ENCODE measurements at places on chromosomes 6 and 20. TPM values are rescaled to one million over a fixed set of nuclear protein-coding genes. Genes with fewer than 3 reads are reported as not detected.
A peak's percentile ranks its signal among the peaks of the same experiment; 100 is the strongest.

GRCh38 chr6:90173262-90173925 is 123.2 kb downstream of the BACH2 start:
- no peaks in the 10 kb centered on the region for H3K36me3 ChIP-seq
- no peaks in the 10 kb centered on the region for H3K27me3 ChIP-seq
- no peaks in the 10 kb centered on the region for H3K4me1 ChIP-seq
- H3K27ac ChIP-seq = no peak overlapping the region

DNA sequence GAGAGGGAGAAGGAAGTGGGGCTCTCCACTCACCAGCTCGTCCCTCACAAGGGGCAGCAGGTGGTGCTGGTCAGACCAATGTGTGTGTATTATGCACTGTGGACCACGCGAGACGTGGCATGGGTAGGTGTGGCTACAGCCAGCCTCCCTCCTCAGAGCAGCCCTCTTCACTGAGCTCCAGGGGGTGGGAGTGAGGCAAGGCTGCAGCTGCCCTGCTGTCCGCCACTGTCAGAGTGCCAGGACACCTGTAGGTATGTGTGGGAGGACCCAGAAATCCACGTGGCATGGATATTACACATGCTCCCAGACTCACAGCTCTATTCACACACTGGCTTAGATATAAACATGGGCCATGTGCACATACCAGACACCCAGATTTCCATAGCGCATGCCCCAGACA is 90.3 kb downstream of the VEGFA start:
- no peaks in the 10 kb centered on the region for H3K4me1 ChIP-seq
- peak; percentile 52 for DNase-seq
- H3K4me3 ChIP-seq = no peak overlapping the region
- H3K36me3 ChIP-seq = no peaks in the 10 kb centered on the region
- H3K27me3 ChIP-seq = no peaks in the 10 kb centered on the region
- H3K27ac ChIP-seq = no peak overlapping the region

DNA sequence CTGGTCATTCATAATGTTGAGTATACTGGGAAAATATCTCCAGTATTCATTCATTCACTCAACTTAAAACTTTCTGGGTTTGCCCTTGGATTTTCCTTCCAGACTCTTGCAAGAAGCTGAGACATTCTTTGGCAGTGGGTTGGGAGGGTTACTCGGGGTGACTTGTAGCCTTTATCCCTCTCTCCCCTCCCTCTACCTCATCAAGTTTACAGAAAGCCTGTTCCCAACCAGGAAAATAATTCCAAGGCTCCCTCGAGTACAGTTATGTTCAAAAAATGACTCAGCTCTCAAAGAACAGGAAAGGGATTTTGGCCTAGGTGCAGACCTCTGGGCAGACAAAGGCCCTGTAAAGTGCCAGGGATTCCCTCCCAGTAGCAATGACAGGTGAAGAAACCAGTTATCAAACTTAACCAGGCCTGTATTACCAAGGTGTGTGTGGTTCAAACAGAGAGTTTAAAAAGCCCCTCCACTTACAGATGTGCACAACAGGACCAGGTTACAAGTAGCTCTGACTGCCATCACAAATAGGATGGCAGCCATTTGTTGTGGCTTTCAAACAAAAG is 22.2 kb downstream of the FKBP1A start:
- no peak for DNase-seq
- H3K27me3 ChIP-seq = no peaks in the 10 kb centered on the region
- H3K36me3 ChIP-seq = peaks cover 7% of the 10 kb centered on the region

DNA sequence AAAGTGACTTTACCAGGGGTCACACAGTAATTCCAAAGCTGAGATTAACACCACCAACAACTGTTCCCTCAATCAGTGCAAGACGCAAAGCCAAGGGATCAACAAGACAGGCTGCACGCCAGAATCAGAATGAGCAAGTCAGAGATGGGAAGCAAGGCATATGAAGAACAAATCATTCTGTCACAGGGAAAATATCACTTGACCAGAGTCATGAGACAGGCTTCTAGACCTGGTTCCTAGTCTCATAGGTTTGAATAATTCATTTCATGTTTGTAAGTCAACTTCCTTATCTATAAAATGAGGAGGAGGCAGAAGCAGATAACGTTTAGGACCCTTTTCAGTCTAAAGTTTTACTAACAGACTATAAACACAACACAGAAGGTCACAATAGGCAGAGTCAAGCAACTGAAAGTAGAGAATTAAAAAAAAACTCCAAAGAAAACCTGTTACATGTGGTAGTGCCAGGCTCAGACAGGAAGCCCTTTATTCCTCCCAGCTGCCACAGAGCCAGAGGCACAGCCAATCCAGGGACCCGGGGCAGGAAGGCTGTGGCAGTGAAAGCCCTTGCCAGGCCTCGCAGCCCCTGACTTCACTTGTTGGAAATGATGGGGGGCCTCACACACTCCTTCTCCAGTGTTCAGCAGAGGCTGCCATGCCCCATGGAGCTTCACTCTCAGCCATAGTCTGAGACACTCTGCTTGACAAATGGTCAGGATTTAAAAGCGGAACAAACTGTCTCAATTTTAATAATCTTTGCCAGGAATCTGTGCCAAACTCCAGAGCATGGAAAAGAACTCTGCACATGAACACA is 29.2 kb upstream of the DST start:
- no peaks in the 10 kb centered on the region for H3K27me3 ChIP-seq
- H3K4me3 ChIP-seq = no peak overlapping the region
- peak; percentile 56 for DNase-seq
- no peak overlapping the region for H3K27ac ChIP-seq

CLIC5 gene
- 0.53 TPM for polyA plus RNA-seq

HLA-DRB1 gene
- polyA plus RNA-seq = 20.2 TPM

GUCA1A gene
- polyA plus RNA-seq = not detected

GRCh38 chr6:46628498-46628897 is 24.1 kb downstream of the CYP39A1 start:
- no peaks in the 10 kb centered on the region for H3K4me1 ChIP-seq
- no peak overlapping the region for H3K4me3 ChIP-seq

ZSCAN31 gene
- 6.3 TPM for polyA plus RNA-seq

TRIM15 gene
- 0.16 TPM for polyA plus RNA-seq

POPDC3 gene
- polyA plus RNA-seq = 0.84 TPM

DNA sequence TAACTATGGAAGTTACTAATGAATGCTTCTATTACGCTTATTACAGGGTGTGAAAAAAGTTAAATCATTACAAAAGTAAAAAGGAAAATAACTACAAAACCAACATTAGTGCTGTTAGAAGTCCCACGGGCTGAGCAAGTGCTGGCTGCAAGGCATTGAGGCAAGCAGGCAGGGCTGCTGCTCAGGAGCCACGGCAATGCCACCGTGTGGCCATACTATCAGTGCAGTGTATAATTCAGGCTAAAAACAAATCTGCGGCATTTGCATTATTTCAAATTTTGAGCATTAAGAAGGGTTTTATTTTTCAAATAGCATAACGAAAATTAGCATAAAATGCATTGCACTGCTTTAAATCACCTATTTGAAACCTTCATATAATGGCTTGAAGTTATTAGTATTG is 17.1 kb downstream of the IFNGR1 start:
- H3K27ac ChIP-seq = no peak overlapping the region
- no peak for DNase-seq
- H3K27me3 ChIP-seq = no peaks in the 10 kb centered on the region
- peaks cover 48% of the 10 kb centered on the region for H3K36me3 ChIP-seq
- no peaks in the 10 kb centered on the region for H3K4me1 ChIP-seq
- no peak overlapping the region for H3K4me3 ChIP-seq

- no peak overlapping the region for H3K4me3 ChIP-seq
- H3K27ac ChIP-seq = no peak overlapping the region
- H3K4me1 ChIP-seq = no peaks in the 10 kb centered on the region
Measured at GRCh38 chr6:74602206-74602605, 603.6 kb downstream of the COL12A1 start.

SIRPB1 gene
- polyA plus RNA-seq = 0.19 TPM

DNA sequence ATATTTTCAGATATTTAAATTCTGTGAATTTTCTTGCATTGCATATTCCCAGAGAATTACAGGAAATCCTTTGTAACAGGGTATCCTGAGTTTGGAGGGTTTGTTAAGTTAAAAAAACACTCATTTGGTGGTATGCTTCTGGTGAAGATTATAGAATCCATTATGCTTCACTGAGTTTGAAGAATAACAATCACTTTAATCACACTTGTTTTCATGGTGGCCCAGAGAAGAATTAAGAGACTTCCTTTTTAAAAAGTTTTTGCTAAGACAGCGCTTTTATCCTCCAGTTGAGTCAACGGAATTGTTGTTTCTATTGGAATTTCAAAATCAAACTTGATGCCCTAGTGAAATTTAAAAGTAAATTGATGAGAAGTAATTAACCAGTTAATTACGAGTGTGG is 17.4 kb downstream of the PLEKHG1 start:
- DNase-seq = no peak
- no peaks in the 10 kb centered on the region for H3K4me1 ChIP-seq
- H3K4me3 ChIP-seq = no peak overlapping the region
- no peaks in the 10 kb centered on the region for H3K27me3 ChIP-seq

GNAS-AS1 gene
- polyA plus RNA-seq = 2.8 TPM

DNA sequence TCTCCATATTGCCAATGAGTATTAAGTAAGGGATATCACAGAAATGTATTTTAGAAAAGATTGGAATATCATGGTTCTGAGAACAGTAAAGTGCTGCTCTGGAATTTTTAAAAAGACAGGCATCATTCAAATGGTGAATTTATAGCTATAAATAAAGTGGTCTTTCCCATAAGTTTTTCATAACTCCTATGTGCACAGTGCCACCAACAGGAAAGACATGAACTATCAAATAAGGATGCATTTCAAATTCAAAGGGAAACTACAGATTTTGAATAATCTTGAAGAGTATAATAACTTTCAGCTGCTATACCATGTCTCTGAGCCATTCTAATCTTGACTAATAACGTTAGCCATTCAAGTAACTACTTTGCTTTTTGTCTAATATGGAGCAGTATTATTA is 456.8 kb upstream of the GJE1 start:
- no peaks in the 10 kb centered on the region for H3K4me1 ChIP-seq
- H3K36me3 ChIP-seq = no peaks in the 10 kb centered on the region
- H3K27ac ChIP-seq = no peak overlapping the region
- H3K27me3 ChIP-seq = no peaks in the 10 kb centered on the region

DNA sequence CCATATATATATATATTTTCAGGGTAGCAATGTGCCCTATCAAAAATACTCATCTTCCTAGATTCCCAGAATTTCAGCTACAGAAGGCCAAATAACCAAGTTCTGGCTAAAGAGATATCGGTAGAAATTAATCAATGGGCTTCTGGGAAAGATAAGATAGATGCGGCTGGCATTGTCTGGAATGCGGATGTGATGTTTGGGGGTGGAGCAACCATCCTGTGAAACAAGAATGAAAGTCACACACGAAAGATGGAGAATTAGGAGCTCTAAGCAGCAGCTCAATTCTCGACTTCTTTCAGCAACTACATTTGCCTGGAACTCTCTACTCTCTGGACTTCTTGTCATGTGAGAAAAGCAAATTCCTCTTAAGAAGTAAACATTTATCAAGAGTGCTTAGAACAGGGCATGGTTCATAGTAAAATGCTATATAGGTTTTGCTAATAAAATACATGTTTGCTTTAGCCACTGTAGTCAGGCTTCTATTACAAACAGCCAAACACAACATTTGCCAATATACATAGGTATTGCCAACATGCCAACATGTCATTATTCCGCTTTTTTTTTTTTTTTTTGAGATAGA is 90.8 kb downstream of the CLIC5 start:
- H3K27ac ChIP-seq = no peak overlapping the region
- no peaks in the 10 kb centered on the region for H3K36me3 ChIP-seq
- H3K4me3 ChIP-seq = no peak overlapping the region
- no peak for DNase-seq

PSMB9 gene
- 8.3 TPM for polyA plus RNA-seq

ADISSP gene
- polyA plus RNA-seq = 16.0 TPM

DNA sequence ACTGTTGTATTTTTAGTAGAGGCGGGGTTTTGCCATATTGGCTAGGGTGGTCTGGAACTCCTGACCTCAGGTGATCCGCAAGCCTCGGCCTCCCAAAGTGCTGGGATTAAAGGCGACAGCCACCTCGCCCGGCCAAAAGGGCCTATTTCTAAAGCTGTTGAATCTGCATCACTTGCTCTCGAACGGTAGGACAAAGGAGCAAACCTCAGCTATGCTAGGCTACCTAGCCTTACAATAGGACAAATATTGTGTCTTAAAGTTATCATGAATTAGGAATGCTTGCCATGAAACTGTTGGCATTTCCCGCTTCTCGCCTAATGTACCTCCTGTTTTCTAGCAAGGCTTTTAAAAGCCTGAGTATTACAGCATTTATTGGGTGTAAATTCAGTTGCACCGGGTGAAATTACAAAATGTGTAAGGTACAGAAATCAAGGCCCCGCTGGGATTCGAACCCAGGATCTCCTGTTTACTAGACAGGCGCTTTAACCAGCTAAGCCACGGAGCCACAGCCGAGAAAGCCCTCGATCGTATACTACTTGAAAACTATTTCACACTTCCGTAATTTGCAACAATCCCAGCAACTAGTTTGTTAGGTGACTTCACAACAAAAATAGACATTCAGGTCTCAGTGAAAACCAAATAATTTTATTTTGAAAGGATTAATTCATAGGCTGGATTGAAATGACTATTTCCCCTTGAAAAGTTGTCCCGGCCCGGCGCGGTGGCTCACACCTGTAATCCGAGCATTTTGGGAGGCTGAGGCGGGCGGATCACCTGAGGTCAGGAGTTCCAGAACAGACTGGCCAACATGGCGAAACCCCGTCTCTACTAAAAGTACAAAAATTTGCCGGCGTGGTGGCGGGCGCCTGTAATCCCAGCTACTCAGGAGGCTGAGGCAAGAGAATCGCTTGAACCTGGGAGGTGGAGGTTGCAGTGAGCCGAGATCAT is 211.6 kb upstream of the ZNF184 start:
- peak; percentile 7 for DNase-seq
- H3K36me3 ChIP-seq = no peaks in the 10 kb centered on the region
- no peak overlapping the region for H3K4me3 ChIP-seq
- no peak overlapping the region for H3K27ac ChIP-seq
- H3K27me3 ChIP-seq = peaks cover 30% of the 10 kb centered on the region

DNA sequence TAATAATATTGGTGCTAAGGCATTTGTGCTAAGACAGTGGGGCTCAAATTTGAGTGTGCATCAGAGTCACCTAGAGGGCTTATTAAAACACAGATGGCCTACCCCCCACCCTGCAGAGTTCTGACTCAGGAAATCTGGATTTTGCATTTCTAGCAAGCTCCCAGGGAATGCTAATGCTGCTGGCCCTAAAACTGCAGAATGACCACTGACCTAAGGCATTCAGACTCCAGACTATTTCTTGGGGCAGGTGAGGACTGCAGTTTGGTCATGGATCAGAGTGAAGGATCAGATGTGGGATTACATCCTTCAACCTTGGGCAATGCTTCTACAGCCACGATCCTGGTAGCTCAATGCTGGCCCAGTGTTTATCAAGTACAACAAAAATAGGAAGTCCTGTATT is 610.1 kb upstream of the FLRT3 start:
- no peak overlapping the region for H3K4me3 ChIP-seq
- H3K36me3 ChIP-seq = no peaks in the 10 kb centered on the region
- H3K27me3 ChIP-seq = no peaks in the 10 kb centered on the region
- H3K27ac ChIP-seq = no peak overlapping the region
- DNase-seq = no peak

TP53INP2 gene
- 4.8 TPM for polyA plus RNA-seq

CHMP4B gene
- polyA plus RNA-seq = 44.1 TPM

Measured in pancreas (tissue), 10 donors.